DMS153 (cell line): ENCODE measurements at places on chromosomes 5 and 9.

DNA sequence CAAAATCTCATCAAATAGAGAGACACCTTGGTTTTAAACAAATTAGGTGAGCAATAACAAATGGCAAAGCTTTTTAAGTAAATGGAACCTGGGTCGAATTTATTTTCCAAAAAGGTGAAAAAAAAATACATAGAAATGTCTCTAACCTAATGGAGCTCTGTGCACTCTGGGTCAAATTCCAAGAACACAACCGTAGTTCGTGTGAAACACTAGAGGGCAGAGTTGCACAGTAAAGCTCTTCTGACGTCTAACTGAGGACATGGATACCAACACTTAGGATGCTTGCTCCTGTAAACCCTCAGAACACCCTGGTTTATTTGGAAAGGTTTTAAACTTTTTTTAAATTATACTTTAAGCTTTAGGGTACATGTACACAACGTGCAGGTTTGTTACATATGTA, 18.9 kb downstream of the MARCHF11 start:
- DNase-seq, result peak; percentile 83

DNA sequence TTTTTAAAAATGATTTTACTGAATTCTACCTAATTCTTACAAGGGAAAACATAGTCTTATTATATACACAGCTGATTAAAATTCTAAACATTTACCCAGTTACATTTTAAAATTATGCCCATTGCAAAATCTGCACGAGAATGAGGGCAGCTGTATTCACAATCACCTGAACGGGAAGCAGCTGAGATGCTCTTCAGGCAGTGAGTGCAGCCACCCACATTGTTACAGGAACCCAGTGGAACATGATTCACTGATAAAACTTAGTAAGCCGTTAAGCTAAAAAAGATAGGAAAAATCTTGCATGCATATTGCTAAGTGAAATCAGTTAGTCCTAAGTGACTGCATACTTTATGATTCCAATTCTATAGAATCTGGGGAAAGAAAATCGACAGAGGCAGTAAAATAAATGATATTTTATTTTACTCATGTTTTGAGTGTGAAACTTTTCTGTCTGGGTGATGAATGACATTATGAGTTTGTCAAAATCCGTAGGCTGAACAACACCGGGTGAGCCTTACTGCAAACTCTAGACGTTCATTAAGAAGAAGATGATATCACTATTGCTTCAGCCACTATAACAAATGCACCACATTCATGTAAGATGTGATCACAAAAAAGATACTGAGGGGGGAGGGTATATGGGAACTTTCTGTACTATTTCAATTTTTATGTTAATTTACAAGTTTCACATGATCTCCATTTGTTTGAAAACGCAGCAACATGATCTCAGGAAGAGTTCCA, 39.1 kb upstream of the FLT4 start:
- no peak for DNase-seq

DNA sequence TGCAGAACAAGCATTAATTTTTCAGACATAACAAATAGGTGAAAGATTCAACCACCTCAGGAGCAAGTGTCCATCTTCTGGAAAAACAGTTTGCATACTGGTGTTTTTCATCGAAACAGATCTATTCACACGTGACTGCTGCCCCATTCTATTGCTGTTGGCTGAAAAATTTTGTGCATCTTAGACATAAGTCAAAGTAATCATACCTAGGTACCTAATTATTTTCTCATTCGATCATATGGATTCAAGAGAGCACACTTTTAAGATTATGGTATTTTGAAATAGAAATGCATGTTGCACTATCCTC, 72.9 kb upstream of the CDH6 start:
- no peak for DNase-seq

- DNase-seq, result no peak
These were observed at the start of gene FIBCD1 for GRCh38 chr9:130938652-130939404. FIBCD1 (minus strand) TSS chr9:130939247; CDS start chr9:130938607, 640 bp downstream.

- DNase-seq, result no peak
These were observed 297.6 kb downstream of the BRINP1 start for GRCh38 chr9:119071636-119072035.

GRCh38 chr5:21665524-21665923, 1187.6 kb downstream of the CDH12 start:
- no peak for DNase-seq

DNA sequence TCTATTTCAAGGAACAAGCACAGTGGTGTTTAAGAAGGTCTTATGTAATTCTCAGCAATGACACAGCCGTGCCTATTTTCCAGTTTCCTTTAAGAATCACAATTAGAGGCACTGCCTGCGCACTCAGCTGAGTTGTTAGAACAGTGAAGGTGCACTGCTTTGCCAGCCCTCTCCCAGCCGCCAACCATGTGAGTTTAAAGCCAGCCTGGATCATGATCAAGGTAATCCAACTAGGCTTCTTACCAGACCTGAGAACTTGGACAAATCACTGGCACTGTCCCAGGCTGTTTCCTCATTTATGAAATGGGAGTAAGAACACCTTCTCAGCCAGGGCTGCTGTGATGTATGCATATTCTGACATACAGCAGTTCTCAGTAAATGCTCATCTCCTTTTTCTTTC, 99.6 kb downstream of the ASTN2 start:
- no peak for DNase-seq

DNA sequence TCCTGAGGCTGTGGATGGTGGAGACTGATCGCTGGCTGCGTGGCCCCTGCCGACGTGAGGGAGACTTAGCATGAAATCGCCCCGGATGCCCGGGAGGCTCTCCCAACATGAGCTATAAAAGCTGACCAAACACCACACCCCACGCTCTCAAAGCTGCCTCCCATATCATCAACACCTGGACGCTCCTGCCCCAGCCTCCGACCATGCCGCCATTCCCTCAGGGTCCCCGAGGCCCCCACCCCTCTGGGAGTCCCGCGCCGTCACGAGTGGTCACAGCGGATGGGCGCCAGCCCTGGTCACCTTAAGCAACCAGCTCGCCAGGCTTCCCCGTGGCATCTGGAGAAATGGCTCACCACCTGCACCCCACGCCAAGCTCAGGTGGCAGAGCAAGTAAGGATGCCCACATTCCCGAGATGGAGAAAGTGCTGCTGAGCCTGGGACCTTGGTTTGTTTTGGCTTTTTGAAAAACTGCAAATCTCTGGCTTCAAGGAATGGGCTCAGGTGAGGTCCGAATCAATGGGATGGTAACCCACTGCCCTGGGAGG, 196.0 kb downstream of the MED10 start:
- no peak for DNase-seq

- DNase-seq, result no peak
These were observed 707 bp upstream of the RIMOC1 start for GRCh38 chr5:41903382-41903891.

DNA sequence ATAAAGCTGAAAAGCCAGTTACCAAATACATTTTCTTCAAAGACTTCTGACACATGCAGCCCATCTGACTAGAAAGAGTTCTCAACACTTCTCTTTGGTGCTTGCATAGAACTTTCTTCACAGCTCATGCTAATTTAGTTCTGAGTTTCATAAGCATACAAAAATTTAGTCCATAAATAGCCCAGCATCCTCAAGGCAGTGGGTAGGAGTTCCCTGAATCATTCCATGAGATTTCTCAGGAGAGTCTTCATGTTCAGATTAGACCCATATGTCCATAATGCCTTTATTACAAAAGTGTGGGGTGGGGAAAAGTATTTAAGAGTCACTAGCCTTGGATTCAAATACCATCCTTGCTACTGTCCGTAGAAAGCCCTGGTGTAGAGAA, 290.2 kb upstream of the RGMB start:
- no peak for DNase-seq

DNA sequence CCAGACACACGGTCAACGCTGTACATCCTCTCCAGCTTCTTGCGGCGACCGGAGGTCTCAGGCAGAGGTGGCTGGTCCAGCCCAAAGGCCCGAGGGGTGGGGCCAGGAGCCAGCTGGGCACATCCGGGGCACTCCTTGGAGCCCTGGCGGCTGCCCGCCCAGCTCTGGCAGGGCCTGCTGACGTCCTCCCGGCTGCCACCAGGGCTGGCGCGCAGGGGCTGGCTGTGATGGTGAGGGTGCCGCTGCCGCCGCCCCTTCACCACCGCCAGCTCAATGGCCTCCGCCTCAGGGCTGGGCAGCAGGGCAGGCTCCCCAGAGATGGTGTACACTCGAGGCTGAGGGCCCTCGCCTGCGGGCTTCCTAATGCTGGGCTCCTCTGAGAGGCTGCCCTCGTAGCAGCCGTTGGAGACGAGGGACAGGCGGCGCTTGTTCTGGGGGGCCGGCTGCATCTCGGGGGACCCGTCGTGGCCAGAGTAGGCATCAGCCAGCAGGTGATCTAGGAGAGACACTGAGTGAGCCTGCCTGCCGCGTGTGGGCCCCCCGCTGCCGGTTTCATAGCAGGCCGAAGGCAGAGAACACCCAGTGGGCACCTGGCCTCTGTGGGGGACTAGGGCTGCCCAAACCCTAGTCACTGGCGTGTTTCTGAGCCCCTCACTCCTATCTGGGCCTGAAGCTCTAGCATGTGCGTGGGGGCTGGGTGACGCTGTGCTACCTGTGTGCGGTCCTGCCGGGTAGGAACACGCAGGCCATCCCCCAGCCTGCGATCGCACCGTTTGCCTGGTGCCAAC, 1.5 kb downstream of the NSMF start:
- DNase-seq, result no peak

GRCh38 chr9:113622600-113623400, 159.3 kb downstream of the RGS3 start:
- DNase-seq, result no peak

- DNase-seq, result no peak
These were observed 1.1 kb upstream of the SNAPC3 start for GRCh38 chr9:15421532-15421931.

GRCh38 chr9:95981761-95982390, 106.4 kb downstream of the ERCC6L2 start:
- DNase-seq, result no peak

GRCh38 chr9:114998326-114998725, 67.9 kb upstream of the TNFSF8 start:
- DNase-seq, result no peak

DNA sequence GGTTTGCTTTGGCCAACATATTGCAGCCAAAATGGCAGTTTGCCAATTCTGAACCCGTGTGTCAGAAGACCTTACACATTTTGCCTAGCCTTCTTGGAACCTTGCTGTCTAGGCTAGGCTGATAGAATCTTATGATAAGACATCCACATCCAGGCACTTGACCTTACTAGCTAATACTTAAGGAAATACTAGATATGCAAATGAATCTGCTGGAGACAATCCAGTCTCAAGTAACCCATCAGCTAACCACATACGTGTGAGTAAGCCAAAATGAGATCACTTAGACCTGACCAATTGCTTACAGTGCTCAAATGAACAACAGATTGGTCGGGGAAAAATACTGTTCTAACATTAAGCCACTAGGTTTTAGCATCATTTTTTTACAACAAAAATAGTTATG, 1504.6 kb upstream of the CDH9 start:
- peak; percentile 12 for DNase-seq

- no peak for DNase-seq
These were observed 388.0 kb downstream of the CDH12 start for GRCh38 chr5:22465177-22465576.

GRCh38 chr9:93303258-93303771, 119.4 kb downstream of the WNK2 start:
- DNase-seq, result no peak

DNA sequence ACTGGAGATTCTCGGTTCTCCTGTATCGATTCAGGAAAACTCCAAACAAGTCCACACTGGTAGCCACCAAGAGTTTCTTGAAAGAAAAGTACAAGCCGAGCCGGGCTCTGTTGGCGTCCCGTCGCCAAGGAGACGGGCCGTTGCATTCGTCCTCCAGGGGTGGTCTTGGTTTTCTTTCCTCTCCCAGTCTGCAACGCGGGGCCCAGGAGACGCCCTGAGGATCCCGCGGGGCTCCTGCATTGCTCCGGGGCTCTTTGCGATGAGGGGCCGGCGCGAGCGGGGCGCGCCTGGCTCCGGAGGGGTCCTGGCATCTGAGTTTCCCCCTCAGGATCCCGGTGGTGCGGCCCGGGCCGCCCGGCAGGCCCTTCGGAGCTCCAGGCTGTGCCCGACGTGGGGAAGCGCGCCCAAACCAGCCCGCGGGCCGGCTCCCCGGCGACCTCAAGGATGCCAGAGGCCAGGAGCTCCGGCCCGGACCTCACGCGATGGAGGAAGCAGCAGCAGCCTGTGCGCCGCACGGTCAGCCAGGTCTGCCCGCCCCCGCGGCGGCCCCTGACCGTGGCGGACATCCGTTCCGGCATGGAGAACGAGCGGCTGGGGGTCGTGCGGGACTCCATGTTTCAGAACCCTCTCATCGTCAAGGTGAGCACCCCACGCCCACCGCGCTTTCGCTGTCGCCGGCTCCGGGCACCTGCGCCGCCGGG, at the start of gene CFAP77:
CFAP77 (plus strand) TSS at position 384 of the 701 bp plus-strand sequence; CDS start at position 445, 61 bp downstream.
- DNase-seq, result no peak

- DNase-seq, result peak; percentile 38
These were observed 179.1 kb upstream of the RASEF start for GRCh38 chr9:83242066-83242465.

DNA sequence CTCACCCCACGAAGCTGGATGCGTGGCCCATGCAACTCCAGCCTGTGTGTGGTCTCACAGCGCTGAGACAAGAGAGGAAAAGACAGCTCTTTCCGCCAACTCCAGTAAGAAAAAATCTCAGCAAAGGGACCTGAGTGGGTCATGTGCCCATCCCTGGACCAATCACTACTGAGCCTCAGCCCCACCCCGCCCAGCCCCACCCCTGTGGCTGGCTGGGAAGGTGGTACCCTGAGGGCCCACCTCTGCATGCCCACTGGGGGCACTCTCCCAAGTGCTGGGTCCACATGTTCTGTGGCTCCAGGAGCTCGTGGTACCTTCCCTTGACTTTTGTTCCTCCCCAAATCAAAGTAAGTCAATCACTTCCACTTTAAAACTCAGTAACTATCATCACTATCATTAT, 105.1 kb upstream of the SMIM23 start:
- DNase-seq, result no peak

GRCh38 chr9:116941266-116941665, 254.2 kb downstream of the TRIM32 start:
- no peak for DNase-seq

DNA sequence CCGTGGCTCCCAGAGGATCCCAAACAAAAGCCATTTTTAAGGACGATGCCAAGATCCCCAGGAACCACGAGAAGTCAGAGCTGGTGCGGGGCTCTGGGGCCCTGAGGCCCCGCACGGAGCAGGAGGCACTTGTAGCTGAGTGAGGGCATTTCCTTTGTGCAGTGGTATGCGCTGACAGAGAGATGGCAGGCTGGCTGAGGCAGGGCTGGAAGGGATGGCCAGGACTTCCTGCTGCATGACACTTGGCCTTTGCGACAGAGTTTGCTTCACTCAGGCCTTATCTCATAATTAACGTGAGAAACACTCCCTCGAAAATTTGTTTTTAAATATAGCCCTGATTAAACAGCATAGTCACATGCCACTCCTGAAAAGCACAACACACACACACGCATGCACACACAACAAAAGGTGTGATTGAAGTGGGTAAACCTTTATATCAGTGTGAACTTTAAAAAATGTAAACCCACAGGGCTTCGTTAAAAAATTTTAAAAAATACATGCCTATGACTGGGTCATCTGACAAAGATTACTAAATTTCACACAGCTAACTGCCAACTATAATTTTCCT, 536.6 kb downstream of the PDE4D start:
- no peak for DNase-seq

- no peak for DNase-seq
These were observed 228.1 kb upstream of the CYLC2 start for GRCh38 chr9:102767076-102767475.
